GM19239 (cell line): ENCODE measurements at places on chromosomes 5 and 9.

GRCh38 chr5:157431544-157432200 lies 28.3 kb upstream of the NIPAL4 start:
- DNase-seq = peak; percentile 31

DNA sequence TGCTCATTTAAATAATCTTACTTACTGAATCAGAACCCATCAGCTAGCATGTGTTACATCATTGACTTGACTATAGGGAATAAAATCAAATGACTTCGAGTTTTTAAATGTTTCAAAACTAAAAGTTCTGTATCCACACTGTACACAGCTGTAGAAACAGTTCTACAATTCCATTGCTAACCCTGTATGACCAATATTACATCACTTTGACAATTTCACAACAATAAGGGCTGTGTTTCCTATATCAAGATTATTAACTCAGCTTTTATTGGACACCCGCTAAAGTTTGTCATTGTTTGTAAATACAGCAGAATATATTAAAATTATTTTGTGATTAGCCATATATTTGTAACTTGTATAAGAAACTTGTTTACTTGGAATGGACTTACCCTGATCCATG lies 540.8 kb downstream of the PRELID2 start:
- no peak for DNase-seq

DNA sequence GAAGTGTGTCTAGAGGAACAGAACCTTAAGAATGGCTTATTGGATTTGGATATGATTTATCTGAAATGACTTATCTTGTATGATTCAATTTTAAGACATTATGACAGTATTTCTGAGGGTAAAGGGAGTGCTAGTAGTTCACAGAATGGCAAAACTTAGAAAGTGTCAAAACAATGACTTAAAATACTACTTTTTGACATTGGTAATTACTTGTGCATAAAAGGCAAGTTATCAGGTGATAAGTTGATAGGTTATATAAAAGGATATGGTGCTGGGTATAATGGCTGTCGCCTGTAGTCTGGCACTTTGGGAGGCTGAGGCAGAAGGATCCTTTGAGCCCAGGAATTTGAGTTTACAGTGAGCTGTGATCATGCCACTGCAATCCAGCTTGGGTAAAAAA lies 494.4 kb downstream of the CDH9 start:
- DNase-seq = no peak

- no peak for DNase-seq
These were observed 307.3 kb upstream of the KCNN2 start for GRCh38 chr5:114054594-114054993.

- DNase-seq = no peak
These were observed 11.2 kb downstream of the ACO1 start for GRCh38 chr9:32395510-32396216.

DNA sequence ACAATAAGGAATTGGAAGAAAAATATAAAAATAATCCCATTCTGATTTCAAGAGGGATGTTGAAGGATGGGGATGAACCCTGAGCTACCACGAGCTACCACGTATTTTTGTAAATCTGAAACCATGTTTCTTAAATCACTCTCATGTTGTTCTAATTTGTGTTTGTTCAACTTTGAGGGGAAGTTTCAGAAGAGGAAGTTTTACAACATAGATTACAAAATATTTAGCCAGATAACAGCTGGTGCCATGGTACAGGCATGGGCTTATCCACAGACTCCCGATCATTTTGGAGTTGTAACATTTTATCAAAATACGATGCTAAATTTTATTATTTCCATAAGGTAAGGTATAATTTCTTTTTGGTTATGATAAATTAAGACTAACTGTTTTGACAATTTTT lies 15.2 kb downstream of the CCDC125 start:
- DNase-seq = no peak

- DNase-seq = no peak
These were observed 83.3 kb upstream of the CCDC112 start for GRCh38 chr5:115379622-115380344.

GRCh38 chr9:14085810-14086209 lies 228.1 kb downstream of the NFIB start:
- DNase-seq = no peak

DNA sequence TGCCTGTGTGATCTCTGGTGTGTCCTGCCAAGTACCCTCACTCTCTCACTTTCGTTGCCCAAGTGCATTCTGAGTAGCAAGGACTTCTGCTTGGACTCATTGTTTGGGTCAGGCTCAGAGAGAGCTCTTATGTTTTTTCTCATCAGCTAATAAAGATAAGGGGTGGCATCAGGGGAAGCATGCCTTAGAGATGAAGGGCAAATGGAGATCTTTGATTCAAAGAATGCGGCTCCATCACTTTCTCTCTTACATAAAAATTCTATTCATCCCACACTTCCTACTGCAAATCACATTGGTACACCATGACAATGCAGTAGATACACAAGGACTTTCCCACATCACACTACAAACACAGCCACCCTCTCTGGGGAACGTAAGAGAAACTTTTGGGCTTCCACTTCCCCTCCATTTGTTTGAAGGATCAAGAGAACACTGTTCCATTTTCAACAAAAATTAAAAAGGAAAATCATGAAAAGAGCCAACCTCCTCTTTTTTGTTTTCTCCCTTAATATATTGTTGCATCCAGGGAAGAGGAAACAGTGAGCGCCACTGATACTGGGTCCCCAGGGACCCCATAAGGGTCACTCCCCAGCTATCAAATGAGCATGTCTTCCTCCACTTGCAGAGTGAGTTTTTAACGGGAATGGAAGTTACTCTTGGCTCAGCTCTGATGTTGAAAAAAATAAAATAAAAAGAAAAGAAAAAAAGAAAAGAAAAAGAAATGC lies 73.0 kb downstream of the ZNF366 start:
- no peak for DNase-seq

GRCh38 chr5:68354315-68354714 lies 138.8 kb downstream of the PIK3R1 start:
- no peak for DNase-seq

DNA sequence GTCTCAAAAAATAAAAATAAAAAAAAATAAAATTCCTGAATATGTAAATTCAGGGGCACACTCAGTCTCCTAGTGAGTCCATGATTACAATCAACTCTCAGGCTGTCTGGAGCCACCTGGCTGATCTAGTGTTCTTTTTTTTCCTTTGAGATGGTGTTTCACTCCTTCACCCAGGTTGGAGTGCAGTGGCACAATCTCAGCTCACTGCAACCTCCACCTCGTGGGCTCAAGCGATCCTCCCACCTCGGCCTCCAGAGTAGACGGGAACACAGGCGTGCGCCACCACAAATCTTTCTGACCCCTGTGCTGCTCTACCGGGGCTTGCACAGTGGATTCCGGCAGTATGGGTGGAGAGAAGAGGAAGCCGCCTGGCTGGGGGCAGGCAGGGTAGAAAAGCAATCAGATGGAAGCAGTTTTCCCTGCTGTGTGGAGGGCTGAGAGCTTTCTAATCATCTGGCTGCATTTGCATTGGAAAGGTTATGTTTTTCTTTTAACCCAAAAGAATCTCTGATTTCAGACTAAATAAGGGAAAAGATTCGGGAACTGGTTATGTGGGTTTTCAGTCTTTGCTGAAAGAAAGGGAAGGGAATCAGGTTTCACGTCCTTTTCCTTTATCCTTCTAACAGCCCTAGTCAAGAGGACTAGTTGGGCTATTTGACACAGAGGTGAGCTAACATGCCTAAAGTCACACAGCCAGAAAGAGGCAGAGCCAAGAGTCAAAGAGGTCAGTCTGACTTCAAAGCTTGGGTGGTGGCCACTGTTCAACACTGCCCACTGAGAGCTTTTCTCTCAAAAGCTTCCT lies 26.3 kb upstream of the CORO2A start:
- no peak for DNase-seq

GRCh38 chr5:91224969-91225368 lies 158.1 kb downstream of the ARRDC3 start:
- DNase-seq = no peak

DNA sequence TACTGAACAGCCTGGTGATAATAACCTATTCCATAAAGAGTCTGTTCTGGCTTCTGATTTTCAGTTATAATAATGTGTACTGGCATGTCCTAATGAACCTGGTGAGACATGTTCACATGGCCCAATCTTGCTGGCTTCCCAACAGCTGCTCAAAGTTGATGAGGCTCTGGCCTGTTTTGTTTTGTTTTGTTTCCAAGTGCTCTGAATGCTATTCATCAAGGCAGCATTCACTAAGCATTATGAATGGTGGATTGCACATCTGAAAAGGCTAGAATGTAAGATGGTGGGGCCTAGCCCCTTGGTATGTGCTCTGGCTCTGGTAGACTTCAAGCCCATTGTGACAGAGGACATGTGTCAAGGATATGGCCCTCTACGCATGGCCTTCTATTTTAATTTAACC lies 388.5 kb downstream of the PSAT1 start:
- DNase-seq = no peak

GRCh38 chr9:121368745-121369144 lies 1.3 kb downstream of the STOM start:
- DNase-seq = no peak

DNA sequence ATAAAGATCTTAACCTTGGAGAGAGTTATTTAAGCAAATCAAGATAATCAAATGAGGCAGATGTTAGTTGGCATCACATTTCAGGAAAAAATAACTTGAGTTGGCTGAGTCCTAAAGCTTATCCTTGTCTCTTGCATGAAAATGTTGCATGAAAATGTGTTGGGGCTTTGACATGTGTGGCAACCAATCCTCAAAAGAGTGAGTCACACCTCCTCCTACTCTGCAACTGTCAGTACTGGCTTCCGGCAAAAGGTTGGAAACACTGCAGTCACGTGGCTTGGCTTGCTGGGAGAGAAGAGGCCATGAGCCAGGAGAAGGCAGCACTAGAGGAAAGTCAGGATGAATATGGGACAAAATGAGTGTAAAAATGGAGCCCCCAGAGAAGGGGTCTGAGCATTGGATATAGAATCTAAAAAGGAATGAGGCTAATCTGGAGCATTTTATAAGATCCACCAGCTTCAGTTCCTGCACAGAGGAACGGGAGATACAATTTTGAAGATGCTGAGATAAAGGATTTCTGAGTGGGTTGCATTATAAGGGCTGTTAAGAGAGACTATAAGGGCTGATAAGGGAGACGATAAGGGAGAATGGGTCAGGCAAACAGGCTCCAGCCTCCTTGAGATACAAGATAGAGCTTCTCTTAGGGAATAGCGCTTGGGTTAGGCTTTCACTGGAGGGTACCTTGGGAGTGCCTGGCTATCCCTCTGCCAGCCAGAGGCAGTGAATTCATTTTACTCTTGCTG lies 43.1 kb downstream of the SPATA31D1 start:
- DNase-seq = no peak

DNA sequence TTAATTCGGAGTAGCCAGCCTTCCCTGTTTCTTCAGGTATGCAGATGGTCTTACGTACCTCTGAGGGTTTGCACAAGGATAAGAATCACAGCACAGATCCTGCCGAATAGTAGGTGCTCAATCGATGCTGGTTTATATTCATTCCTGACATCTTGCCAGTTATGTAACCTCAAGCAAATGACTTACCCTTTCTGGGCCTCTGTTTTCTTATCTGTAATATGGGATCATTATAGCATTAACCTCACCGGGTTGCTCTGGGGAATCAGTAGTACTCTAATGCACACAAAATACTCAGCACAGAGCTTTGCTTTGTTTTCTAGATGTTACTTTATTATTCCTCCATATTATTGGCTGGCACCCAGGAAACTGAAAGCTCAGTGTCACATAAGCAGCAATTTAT lies 7.7 kb upstream of the NR5A1 start:
- DNase-seq = no peak

- no peak for DNase-seq
These were observed 49.0 kb downstream of the SECISBP2 start for GRCh38 chr9:89367281-89367680.

- no peak for DNase-seq
These were observed 911 bp upstream of the PIK3R1 start for GRCh38 chr5:68214482-68215207.

DNA sequence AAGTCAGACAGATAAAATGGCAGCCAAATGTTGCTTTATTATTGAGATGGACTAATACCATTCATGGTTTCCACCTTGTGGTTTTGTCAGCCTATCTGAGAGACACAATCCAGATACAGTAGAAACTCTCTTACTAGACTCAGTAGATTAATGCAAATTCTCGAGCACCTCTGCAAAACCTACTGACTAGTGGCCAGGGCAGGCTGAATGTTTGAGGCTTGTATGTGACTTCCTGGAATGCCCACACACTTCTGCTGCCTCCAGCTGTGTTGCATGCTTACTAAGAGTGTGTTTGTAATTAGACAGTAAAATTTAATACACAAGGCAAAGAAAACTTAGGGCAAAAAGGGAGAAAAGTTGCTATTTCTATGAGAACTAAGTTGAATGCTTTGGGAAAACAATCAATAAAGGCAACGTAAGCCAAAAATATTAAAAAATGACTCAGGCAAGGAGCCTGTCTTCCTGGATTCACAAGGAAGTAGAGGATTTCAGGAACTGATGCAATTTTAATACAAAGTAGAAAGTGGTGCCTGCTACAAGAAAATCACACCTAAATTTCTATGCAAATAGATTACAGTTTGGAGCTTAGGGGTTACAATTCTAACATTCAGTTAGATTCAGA lies 30.2 kb upstream of the CCNG1 start:
- no peak for DNase-seq

DNA sequence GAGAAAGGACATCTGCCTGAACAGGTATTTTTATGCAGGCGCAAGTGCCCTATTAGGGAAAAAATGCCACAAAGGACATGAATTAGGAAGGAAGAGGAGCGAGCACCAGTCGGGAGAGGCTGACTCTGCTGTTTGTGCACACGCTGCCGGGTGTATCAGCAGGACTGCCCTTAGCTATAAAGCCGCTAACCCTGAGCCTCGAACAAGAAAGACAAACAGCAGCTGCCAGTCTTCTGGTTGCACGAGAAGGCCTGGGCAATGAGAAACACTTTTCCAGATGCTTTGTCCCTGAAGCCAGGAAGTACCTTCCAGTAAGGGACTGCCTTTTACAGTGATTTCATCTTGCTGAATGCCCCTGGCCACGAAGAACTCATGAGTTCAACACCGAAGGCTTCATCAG lies 12.6 kb downstream of the QSOX2 start:
- DNase-seq = no peak

DNA sequence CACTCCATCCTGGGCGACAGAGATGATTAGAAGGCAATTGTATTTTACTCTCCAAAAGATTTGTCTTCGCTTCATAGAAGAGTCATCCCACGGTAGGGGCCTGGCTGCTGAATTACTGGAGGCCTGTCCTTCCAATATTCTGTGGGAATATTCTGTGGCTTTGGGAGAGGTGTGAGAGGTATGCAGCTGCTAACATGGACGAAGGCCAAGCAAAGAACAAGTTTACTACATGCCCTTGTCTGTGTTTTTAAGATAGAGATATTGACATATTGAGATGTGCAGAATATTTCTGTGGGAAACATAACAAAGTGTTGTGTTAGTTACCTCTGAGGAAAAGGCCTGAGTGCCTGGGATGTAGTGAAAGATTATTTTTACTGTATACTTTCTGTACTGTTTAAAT lies 71.8 kb upstream of the SMIM15 start:
- no peak for DNase-seq

GRCh38 chr5:158754018-158754514 lies 345.6 kb downstream of the EBF1 start:
- DNase-seq = no peak

- DNase-seq = no peak
These were observed 292.1 kb upstream of the ELAVL2 start for GRCh38 chr9:24118190-24118589.
